Stomach (tissue), 19 donors: ENCODE measurements at places on chromosomes 13 and 19.

GRCh38 chr13:98105929-98106336 lies 37.0 kb upstream of the FARP1 start:
- peak; percentile 19 for DNase-seq

- peak; percentile 89 for DNase-seq
These were observed 2.6 kb upstream of the WIZ start for GRCh38 chr19:15452111-15453047.

GRCh38 chr13:20185366-20186056 lies 7.2 kb downstream of the GJB2 start:
- DNase-seq: no peak

- no peak for DNase-seq
These were observed 5.6 kb upstream of the PRR36 start for GRCh38 chr19:7879836-7880235.

DNA sequence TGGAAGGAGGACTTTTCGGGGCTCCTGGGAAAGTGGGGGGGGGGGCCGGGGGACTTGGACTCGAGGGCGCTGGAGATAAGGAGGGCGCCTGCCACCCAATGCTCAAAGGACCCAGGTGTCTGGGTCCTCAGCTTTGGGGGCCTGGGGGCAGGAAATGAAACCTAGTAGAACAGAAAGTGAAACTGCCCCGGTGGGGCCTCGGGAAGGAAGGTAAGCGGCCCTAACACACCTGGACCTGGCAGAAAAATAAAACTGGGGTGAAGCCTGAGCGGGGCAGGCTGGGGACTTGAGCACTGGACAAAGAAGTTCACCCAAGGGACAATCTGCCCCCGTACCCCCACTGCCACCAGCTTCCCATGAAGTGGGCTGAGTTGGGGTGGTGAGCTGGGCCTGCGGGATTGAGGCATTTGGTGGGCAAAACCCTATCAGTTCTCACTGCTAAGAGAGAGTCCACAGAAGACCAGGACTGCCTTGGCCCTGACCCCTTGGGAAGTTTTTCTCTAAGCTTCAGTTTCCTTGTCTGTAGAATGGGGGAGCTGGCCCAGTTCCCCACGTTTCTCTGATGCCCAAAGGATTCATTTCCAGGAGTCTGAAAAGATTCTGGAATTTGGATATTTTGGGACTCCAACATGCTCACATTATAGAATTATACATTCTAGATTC lies 2.3 kb downstream of the PRKD2 start:
- DNase-seq: no peak

GRCh38 chr19:13463296-13463695 lies 43.0 kb downstream of the CACNA1A start:
- no peak for DNase-seq
